ENCODE measurements at places on chromosomes 5 and 9.

GRCh38 chr5:32276173-32276853 lies 36.4 kb downstream of the MTMR12 start:
- DNase-seq: no peak

DNA sequence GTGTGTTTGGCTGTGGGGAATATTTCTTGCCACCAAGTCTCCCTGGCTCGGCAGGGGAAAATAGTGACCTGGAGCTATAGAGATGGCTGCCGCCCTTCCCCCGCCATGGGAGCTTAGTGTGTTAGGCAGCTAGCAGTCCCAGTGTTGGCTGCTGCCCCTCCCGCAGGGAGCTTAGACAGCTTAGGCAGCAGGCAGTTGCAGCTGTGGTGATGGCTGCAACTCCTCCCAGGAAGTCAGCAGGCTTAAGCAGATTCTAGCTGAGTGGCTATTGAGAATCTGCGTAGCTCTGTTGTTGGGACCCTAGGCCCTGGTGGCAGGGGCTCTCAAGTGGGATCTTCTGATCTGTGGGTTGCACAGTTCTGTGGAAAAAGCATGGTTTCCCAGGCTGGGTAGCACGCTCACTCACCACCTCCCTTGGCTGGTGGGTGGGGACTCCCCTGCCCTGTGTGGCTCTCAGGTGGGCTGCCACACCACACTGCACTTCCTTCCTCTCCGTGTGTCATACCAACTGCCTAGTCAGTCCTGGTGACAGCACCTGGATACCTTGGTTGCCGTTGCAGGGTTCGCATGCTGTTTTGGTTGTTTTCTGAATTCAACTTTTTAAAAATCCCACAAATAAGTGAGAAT lies 9.3 kb downstream of the OR1N2 start:
- DNase-seq: no peak

- no peak for DNase-seq
Measured at GRCh38 chr9:136198605-136199083, 6.3 kb downstream of the LHX3 start.

DNA sequence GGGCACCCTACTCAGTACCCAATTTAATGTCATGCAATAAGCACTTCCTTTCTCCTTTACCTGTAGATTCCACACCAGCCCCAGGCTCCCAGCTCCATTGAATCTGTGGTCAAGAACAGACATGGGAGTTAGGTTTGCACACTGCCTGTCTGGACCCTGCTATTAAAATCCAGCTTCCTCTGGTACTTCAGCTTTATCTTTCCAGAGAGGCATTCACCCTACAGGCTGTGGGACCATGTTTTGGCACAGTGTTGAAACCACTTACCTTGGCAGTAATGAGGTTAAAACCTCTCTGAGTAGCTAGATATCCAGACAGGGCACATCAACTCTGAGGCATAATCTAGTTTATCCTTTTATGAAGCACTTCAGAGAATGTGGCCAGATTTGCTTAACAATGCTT lies 191.5 kb upstream of the PCSK5 start:
- no peak for DNase-seq

DNA sequence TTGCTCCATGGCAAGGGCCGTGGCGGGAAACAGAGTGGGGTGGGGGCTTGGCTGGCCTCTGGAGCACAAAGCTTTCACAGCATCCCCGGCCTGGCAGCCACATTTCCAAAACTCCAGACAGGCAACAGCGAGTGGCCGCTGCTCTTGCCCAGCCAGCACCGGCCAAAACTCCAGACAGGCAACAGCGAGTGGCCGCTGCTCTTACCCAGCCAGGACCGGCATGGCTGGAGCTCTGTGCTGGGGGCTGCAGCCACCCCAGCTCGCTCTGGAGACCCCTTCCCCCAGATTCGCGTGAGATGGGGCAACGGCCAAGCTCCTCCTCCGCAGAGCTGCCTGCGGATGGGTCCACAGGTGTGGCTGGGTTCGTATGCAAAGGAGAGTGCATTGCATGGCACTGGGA lies 98.5 kb downstream of the COL5A1 start:
- no peak for DNase-seq

- no peak for DNase-seq
Measured at GRCh38 chr9:69496846-69497450, 171.9 kb downstream of the ENTREP1 start.

DNA sequence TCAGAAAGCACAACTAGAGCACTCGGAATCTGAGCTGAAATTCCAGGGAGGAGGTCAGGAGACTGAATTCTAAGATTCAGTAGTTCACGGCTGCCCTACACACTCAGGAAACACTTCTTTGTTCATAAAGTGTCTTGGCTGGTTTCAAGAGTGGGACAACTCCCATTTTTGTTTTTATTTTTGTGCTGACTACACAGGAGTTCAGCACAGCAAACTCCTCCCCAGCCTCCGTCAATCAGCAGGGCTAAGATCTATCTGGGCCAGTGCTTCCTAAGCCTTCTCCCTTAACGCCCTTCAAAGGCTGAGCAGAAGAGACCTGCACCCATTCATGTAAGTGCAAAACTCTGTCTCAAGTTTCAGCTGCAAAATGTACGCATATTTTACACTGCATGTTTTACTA lies 250.1 kb downstream of the CRB2 start:
- no peak for DNase-seq

- no peak for DNase-seq
Measured at GRCh38 chr9:87212605-87213021, 265.3 kb upstream of the GAS1 start.

DNA sequence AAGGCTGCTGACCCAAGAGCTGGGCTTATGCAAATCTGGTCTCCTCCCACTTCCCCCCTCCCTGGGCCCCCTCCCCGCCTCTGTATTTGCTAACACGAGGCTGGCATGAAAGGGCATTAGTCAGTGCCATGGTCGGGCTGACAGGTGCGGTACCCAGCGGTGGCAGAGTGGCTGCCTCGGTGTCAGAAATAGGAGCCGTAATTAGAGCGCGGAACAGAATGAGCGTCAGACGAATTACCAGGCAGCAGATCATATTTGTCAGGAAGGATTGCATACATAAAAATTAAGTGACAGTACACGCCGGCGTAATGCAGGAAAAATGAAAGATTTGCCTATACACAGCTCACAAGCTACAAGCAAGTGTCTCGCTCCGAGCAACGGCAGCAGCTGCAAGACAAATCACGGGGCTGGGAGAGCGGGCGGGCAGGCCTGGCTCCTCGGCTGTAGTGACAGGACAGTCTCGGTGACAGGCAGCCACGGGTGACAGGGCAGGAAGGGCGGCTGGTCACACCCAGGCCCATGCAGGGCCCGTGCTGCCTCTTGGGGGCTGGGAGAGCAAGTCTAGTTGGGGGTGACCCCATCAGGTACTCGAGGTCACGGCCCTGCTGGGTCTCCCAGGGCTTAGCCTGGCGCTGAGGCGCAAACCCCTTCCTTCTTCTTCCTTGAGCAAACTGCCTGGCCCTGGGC lies 72.4 kb downstream of the NEK6 start:
- DNase-seq: no peak

DNA sequence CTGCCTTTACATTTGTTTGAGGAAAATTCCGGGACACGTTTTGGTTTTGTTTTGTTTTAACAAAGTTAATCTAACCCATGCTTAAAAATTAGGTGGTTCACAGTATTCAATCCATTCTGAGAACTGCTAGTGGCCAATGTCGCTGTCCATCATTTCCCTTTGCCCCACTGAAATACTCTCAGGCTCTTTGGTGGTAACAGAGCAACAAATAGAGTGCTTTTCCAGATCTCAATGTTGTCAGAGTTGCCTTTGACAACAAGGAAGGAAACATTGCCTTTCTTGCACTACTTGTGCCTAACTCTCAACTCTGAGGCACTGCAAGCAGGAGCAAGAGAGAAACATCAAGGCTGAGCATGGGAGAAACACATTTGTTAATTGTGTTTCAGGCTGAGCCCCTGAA lies 154.0 kb downstream of the MCTP1 start:
- DNase-seq: no peak

GRCh38 chr5:77325921-77326541 lies 115.6 kb downstream of the PDE8B start:
- DNase-seq: no peak

DNA sequence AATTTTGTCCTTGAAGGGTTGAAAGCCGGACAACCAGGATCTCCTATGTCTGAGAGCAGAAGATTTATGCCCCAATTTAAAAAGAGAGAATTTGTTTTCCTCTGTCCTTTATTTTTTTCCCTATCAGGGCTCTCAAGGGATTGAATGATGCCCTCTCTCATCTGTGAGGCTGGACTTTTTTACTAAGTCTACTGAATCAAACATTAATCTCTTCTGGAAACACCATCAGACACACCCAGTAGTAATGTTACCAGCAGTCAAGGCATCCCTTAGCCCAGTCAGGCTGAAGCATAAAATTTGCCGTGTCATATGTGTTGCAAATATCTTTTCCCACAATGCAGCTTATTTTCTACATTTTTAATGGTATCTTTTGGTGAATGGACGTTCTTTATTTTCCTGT lies 1497.9 kb downstream of the MAT2B start:
- DNase-seq: no peak

DNA sequence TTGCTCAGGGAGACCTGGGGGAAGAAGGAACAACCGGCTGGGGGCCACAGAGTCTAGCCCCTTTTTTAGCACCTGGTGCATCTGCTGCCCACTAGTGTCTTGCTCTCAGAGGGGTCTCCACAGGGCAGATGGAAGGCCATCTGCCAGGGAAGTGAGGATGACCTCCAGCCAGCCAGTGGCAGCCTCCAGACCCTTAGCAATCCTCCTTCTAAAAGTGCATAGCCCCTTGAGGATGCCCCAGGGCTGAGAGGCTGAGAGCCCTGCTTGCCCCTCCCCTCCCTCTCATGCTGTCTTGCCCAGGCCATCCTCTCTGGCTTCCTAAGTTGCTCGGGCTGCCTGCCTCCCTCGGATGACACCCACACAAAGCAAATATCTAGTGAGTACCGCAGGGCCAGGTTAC lies 81.5 kb upstream of the PANK3 start:
- DNase-seq: no peak

DNA sequence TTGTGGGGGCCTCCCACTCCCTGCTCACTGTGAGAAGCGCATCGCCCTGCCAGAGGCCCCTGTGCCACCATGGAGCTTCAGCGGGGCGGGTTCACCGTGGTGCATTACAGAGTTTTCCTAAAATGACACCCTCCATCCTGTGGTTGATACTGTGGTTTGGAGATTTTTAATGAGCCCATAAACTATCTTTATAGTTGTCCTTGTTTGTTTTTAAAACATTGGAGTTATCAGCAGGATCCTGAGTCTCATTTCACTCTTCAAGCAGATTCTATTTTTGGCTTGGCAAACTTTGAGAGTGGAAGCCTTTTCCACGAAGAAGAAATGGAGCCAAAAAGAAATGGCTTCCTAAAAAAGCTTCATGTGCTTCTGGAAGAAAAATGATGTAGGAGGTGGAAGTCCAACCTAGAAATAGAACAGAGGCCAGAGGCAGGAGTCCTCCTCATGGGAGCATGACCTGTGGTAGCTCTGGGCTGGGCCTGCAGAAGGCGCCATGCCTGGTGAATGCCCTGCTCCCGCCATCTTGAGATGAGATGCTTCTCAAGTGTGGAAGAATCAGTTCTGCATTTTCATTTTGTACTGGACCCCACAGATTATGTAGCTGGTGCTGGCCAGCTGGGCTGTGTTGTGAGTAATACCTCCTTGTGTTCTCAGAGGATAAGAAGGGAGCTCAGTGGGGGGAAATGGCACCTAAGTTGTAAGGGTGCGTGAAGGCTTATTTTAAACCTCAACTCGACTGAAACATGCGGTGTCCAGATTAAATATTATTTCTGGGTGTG lies 79.0 kb upstream of the RAI14 start:
- no peak for DNase-seq

DNA sequence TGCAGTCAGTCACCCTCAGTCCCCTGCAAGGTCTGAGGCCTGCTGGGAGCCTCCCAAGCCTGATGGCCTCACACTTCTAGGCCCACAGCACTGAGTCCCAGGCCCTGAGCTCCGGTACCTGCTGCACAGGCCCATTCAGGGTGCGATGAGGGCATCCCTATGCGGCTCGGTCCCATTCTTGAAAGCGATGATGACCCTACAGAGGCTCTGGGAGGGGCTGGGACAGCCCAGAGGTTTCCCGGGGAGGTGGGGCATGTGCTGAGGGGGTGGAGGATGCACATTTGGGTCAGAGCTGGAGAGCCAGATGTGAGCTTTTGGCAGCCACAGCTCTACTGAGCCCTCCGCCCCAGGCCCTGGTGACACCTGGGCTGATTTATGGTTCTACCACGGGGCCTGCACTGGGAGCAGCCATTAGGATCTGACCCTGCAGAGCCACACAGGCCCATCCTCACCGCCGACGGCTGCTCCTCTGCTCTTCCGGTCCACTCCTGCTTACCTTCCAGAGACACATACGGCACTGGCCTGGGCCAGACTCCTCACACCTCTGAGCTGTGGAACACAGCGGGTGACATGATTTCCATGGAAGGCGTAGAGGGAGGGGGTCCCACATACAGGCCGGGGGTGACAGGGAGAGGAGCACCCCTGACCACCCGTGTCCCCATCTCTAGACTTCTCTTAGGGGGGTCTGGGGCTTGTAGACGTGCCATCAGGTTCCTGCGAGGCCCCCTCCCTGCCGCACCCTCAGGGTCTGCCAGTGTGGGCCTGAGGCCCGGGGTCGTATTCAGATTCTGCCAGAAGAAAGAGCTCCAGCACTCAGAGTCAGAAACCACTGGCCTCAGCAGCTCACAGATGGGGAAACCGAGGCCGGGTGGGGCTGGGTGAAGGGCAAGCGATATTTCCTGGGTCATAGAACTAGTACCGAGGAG lies 53.4 kb downstream of the COL23A1 start:
- no peak for DNase-seq

GRCh38 chr5:14659821-14660607 lies 4.5 kb upstream of the OTULIN start:
- DNase-seq: no peak

DNA sequence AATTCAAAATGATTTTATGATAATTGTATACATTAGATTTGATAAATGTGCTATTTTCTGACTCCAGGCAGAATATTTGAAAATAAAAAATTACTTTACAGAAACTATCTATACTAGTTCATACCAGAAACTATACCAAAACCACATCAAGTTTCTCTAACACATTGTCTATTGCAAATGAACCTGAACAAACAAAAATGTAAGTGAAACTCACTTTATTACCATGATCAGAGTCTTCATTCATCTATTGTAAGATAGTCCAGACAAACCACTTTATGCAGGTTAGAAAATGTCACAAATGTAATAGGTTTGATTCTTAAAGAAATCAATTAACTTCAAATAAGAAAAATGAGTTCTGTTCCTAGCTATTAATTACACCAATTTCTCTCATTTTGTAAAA lies 99.4 kb downstream of the OXCT1 start:
- DNase-seq: no peak

DNA sequence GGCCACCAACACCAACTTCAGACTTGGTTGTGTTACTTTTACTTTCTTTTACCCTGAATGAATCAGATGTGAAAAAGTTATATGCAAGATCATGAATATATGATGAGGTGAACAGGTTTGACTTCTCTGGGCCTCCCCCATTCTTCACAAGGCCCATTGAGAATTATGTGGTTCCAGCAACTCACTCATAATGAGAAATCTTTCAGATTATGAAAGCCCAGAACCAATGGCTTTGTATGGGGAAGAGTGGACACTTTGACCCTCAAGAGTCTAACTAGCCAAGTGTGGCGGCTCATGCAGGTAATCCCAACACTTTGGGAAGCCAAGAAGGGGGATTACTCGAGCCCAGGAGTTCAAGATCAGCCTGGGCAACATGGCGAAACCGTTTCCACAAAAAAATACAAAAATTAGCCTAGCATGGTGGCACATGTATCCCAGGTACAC lies 16.1 kb upstream of the LNPEP start:
- no peak for DNase-seq

All from NCI-H1930 (cell line).